T-helper 9 cell (primary cell): ENCODE measurements at places on chromosomes 13 and 19.

DNA sequence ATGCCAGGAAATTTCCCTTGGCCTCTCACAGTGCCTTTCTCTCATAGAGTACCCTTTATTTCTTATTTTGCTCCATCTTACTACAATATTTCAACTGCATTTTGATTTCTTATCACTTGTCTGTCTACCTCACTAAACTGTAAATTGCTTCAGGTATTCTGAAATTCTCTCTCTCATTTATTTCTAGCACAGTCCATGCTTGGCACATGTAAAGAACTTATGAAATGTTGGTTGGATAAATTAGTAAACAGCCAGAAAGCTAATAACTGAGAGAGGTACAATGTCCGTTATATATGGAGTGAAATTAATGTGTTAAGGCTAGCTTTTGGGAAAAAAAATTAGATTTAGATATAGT is 138.3 kb upstream of the RFC3 start:
- no peak for DNase-seq

GRCh38 chr13:92827503-92827902 is 399.1 kb upstream of the GPC6 start:
- DNase-seq: no peak

GRCh38 chr13:34555988-34556387 is 386.1 kb upstream of the NBEA start:
- no peak for DNase-seq

GRCh38 chr13:44052780-44053184 is 173.1 kb downstream of the LACC1 start:
- no peak for DNase-seq

GRCh38 chr19:35673121-35673804 is 6.9 kb downstream of the UPK1A start:
- peak; percentile 6 for DNase-seq

DNA sequence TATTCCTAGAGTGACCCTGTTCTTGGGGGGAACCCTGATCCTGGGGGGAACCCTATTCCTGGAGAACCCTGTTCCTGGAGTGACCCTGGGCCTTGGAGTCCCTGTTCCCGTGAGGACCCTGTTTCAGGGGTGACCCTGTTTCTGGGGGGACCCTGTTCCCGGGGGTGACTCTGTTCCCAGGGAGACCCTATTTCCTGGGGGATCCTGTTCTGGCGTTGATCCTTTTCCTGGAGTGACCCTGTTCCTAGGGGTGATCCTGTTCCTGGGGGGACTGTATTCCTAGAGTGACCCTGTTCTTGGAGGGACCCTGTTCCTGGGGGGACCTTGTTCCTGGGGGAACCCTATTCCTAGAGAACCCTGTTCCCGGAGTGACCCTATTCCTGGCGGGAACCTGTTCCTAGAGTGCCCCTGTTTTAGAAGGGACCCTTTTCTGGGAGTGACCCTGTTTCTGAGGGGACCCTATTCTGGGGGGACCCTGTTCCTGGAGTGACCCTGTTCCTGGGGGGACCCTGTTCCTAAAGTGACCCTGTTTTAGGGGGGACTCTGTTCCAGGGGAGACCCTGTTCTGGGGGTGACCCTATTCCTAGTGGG is 15.0 kb downstream of the GNA15 start:
- DNase-seq: no peak

- DNase-seq: no peak
Measured at GRCh38 chr19:28519218-28519779, 693.7 kb downstream of the UQCRFS1 start.

DNA sequence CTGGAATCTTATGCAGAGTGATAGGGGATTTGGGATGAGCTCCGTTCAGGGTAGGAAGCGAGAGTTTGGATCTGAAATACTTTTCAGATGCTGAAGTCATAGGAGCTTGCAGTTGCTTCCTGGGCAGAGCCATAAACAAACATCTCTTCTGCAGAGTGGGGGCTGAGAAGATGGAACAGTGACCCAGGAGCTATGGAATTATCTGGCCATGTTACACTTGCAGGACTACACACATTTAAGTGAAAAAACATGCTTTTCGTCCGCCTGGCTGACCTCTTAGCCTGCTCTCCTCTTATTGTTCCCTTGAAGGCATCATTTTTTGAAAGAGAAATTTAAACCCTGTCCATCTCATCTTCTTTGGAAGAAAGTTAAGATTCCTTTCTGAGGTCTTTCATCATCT is 40.7 kb downstream of the PSG11 start:
- no peak for DNase-seq

- DNase-seq: no peak
Measured at GRCh38 chr19:7203332-7203731, 90.9 kb downstream of the INSR start.

DNA sequence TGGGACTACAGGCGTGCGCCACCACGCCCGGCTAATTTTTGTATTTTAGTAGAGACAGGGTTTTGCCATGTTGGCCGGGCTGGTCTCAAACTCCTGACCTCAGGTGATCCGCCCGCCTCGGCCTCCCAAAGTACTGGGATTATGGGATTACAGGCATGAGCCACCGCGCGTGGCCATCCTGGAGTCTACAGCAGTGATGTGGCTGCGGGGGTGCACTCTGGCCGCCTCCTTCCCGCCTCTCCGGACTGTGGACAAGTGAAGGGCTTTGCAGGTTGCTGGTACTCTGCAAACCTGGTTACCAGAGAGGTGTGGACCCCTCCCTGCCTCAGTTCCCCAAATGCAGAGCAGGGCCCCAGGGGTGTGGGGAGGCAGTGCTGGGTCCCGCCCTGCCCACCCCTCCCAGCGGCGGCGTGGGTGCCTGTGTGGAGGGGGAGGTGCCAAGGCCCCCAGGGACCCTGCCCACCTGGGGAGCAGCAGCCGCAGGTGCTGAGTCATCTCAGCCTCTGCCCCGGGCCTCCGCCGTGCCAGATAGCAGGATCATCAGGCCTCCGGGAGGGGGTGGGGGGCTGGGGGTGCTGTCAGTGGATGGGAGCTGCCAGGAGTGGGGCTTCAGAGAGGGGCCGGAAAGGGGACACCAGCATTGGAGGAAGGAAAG is 23.1 kb downstream of the ARID3A start:
- DNase-seq: no peak

- DNase-seq: no peak
Measured at GRCh38 chr13:50401721-50402465, 386.6 kb downstream of the KCNRG start.

GRCh38 chr13:113666951-113667701 is at the start of gene GRK1:
GRK1 (plus strand) TSS chr13:113667219; CDS start chr13:113667387, 168 bp downstream.
- DNase-seq: no peak

DNA sequence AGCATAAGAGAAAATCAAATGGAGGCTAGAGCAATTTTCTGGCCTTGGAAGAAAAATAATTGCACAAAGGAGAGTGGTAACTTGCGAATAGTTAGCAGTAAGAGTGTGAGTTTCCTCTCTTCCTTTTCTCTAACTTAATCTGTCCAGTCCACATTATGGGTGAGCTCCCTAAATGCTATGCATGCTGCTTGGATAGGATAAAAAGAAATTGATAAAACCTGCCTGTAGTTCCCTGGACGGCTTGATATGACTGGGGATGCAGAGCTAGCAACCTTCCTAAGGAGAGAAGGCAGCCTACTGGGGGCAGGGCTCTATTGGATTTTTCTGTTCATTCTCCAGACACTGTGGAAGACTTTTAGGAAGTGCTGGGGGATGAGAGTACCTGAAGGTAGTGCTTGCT is 311.3 kb downstream of the LMO7 start:
- DNase-seq: no peak

DNA sequence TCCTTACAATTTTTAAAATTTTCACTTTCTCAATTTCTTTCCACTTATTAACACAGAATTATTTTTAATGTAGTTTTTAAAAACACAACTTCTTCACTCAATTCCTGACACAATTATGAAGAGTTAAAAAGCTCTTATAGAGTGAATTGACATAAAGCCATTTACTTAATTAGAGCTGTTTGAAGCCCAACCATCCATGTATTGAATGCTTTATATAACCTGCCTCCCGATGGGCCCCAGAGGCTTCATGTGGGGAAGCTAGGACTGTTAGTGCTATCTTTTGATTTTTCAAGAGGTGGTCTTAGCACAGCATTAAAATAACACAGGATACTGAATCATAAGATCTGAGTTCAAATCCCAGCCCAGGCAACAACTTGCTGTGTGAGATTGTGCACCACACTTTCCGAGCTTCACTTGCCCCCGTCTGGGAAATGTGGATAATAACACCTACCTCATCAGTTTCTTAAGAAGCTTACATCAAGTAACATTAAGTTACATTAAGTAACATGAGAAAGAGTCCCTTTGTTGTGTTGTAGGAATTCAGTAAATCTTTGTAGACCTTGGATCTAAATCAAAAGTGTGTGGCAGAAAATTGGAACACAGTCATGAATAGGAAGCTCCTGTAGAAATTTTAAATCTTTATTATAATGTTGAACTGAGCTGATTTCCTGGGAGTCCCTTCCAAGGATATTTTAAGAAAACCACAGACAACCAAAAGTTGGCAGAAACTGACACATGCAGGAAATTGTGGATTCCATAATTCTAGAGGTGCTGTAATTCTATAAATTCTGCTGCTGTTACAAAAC is 5.5 kb upstream of the ENOX1 start:
- no peak for DNase-seq

GRCh38 chr13:73733706-73734105 is 400.5 kb downstream of the KLF12 start:
- no peak for DNase-seq

GRCh38 chr13:31276421-31276820 is 76.6 kb downstream of the B3GLCT start:
- DNase-seq: no peak

- DNase-seq: no peak
Measured at GRCh38 chr13:52969373-52969772, 59.2 kb upstream of the OLFM4 start.

GRCh38 chr13:91904005-91904404 is 505.6 kb downstream of the GPC5 start:
- DNase-seq: no peak

DNA sequence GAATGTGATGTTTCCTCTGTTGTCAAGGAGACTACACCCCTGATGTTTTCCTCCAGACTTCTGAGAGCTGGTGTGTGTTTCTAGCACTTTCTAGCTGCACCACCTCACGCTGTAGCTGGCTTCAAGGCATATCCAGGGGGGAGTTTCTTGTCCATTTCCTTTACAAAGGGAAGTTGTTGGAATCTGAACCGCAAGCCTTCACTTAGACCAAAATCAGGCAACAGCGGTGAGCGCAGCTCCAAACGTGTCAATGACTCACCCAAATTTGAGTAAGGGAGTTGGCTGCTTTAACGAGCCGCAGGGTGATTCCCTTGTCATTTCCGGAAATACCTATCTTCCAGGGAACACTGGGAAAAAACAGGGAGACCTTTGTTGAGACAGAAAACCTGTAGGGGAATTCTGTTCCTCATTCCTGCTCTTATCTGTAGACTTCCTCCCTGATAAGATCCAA is 2.5 kb downstream of the LDLR start:
- DNase-seq: peak; percentile 55

GRCh38 chr19:46466536-46467196 is 4.7 kb downstream of the PNMA8A start:
- no peak for DNase-seq

- no peak for DNase-seq
Measured at GRCh38 chr13:21256351-21256761, 79.9 kb downstream of the MRPL57 start.

- no peak for DNase-seq
Measured at GRCh38 chr13:20828539-20829364, 55.0 kb upstream of the EEF1AKMT1 start.

DNA sequence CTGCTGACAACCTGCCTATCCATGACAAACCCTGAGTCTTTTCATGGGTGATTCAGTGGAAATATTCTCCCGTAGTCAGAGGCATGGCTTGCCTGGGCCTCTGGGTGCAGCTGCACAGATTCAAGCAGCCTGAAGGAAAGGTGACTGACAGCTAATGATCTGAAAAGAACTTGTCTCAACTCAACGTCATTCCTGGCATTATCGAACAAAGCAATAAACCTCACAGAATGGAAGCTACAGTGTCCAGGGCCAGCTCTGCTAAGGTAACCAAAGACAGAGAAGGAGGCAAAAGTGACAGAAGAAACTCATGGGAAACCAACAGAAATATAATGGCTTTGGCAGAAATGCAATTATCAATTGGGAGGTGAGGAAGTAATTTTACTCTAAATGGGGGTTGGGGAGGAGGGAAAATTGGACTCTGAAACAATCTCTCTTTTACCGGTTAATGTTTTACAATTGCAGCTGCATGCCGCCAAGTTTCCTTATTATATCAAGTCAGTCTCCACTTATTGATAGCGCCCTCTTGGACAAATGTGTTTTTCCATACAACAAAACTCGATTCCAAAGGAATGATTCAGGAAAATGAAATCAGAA is 12.9 kb downstream of the STARD13 start:
- no peak for DNase-seq

DNA sequence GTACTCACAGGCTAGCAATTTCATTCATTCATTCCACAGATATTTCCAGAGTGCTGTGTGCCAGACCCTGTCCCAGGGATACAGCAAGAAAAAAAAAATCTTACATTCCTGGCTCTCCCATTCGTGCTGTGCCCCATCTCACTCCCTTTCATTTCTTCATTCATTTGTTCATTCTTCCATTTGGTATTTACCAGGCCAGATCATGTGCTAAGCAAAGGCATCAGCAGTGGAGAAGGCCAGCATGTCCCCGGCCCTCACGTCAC is 2.3 kb downstream of the MAP3K10 start:
- no peak for DNase-seq

DNA sequence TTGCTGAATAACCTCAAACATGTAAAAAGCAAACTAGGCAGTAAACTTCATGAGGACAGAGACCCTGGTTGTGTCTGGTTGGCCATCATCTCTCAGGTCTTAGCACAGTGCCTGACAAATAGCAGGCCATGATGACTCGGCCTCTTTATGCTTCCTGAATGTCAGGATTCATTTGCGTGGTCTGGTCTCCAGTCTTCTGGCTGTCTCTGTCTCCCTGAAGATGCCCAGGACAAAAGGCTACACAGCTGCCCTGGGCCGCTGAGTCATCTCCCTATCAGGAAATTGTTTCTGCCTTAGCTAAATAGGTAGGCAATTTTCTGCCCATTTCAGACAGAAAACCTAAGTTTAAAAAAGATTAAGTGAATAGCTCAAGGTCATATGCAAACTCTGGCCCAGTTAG is 84.1 kb upstream of the FNDC3A start:
- DNase-seq: no peak

DNA sequence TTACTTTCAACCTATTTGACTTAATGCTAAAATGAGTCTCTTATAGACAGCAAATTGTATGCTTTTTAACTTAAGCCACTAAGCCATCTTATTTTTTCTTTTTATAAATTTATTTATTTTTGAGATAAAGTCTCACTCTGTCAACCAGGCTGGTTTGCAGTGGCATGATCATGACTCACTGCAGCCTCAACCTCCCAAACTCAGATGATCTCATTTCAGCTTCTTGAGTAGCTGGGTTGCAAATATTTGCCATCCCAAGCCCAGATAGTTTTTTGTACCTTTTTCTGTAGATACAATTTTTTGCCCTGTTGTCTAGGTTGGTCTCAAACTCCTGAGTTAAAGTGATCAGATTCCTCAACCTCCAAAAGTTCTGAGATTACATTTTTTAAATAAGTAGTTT is 27.1 kb downstream of the ZNF714 start:
- no peak for DNase-seq

DNA sequence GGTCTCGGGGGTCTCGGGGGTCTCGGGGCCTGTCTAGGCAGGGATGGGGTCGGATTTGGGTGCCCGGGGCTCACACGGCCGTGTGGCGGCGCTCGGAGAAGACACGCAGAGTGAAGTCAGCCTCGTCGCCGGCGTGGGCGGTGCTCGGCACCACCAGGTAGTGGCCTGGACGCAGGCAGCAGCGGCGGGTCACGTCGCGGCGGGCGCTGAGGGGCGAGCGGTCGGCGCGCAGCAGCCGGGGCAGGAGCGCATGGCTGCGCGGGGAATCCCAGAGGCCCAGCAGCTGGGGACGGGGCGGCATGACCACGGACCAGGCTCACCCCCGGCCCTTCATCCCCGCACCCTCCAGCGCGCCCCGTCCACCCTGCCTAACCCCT is 8.2 kb downstream of the CAPN12 start:
- DNase-seq: peak; percentile 61
